Bladder microvascular endothelial cell (primary cell): ENCODE measurements at places on chromosomes 13 and 19. TPM values are rescaled to one million over a fixed set of nuclear protein-coding genes. Genes with fewer than 3 reads are reported as not detected.

PRPF31 gene
- total RNA-seq = 67.8 and 80.6 TPM in 2 replicates

LRRC4B gene
- under 0.01 TPM in 1 of 2 replicates, not detected in the other for total RNA-seq

AMH gene
- 0.49 and 2.3 TPM in 2 replicates for total RNA-seq

USPL1 gene
- 9.2 and 15.0 TPM in 2 replicates for total RNA-seq

CEACAM4 gene
- total RNA-seq = not detected in 2 replicates

ERICH4 gene
- not detected in 2 replicates for total RNA-seq

CD37 gene
- not detected in 2 replicates for total RNA-seq

PRKD2 gene
- total RNA-seq = 50.5 and 104 TPM in 2 replicates

ZNF543 gene
- 7.6 and 11.2 TPM in 2 replicates for total RNA-seq

KLHL1 gene
- total RNA-seq = not detected in 2 replicates

PLA2G4C gene
- 84.7 and 463 TPM in 2 replicates for total RNA-seq

ZNF136 gene
- 2.6 and 7.5 TPM in 2 replicates for total RNA-seq

PTPRS gene
- total RNA-seq = 2.8 and 28.1 TPM in 2 replicates

FCGBP gene
- total RNA-seq = under 0.01 and 0.06 TPM in 2 replicates

KCNJ14 gene
- under 0.01 and 0.63 TPM in 2 replicates for total RNA-seq

HPN gene
- not detected in 2 replicates for total RNA-seq

KIR3DL2 gene
- total RNA-seq = not detected in 2 replicates

ETV2 gene
- total RNA-seq = 0.13 and 0.49 TPM in 2 replicates

PLK5 gene
- total RNA-seq = not detected in 2 replicates

SMIM7 gene
- 29.8 and 56.6 TPM in 2 replicates for total RNA-seq

PRR19 gene
- total RNA-seq = 0.32 and 0.38 TPM in 2 replicates

ZNF708 gene
- total RNA-seq = 3.9 and 13.2 TPM in 2 replicates

ZNF66 gene
- total RNA-seq = 2.1 and 5.3 TPM in 2 replicates

GPR183 gene
- total RNA-seq = under 0.01 and 0.19 TPM in 2 replicates

COX6B2 gene
- total RNA-seq = not detected in 2 replicates

CLIP3 gene
- total RNA-seq = 0.81 and 6.7 TPM in 2 replicates

LSR gene
- 0.19 and 1.1 TPM in 2 replicates for total RNA-seq

PPFIA3 gene
- 3.4 and 3.9 TPM in 2 replicates for total RNA-seq

SCGB2B2 gene
- 0.13 TPM in 1 of 2 replicates, not detected in the other for total RNA-seq

ZNF382 gene
- total RNA-seq = 3.6 and 8.1 TPM in 2 replicates

FAM98C gene
- 4.5 and 5.8 TPM in 2 replicates for total RNA-seq

TSSK6 gene
- 1.0 and 1.3 TPM in 2 replicates for total RNA-seq

RASL11A gene
- total RNA-seq = 1.3 TPM in 2 replicates

ZNF728 gene
- not detected in 2 replicates for total RNA-seq

MAST1 gene
- total RNA-seq = 0.16 and 1.0 TPM in 2 replicates
